ENCODE measurements at places on chromosomes 5 and 9.

- no peak for DNase-seq
Observed at GRCh38 chr9:78930281-78930680, 633.4 kb downstream of the PSAT1 start.

GRCh38 chr5:141742866-141743851 is 61.1 kb upstream of the ARAP3 start:
- peak; percentile 46 for DNase-seq

GRCh38 chr5:53386341-53386740 is 94.1 kb upstream of the FST start:
- DNase-seq = no peak

GRCh38 chr9:16267281-16268066 is 603.0 kb downstream of the BNC2 start:
- DNase-seq = peak; percentile 31

DNA sequence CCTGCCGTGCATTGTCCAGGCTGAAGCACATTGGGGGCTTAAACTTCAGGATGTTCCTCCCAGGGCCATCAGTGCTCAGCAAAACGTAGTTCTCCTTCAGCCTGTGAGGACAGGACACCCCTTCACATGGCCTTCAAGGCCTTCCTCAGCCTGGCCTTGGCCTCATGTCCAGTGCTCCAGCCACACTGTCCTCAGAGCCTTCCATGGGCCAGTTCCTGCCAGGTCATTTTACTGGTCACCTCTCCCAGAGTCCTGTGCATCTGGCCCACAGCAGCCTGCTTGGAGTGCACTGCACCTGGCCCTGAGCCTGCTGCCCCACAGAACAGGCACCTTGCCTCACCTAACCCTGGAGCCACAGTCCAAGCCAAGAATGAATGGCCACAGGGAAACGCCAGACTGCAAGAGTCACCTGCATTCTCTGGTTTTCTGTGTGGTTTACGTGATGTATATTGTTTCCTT is 8.7 kb downstream of the HNRNPAB start:
- DNase-seq = no peak

DNA sequence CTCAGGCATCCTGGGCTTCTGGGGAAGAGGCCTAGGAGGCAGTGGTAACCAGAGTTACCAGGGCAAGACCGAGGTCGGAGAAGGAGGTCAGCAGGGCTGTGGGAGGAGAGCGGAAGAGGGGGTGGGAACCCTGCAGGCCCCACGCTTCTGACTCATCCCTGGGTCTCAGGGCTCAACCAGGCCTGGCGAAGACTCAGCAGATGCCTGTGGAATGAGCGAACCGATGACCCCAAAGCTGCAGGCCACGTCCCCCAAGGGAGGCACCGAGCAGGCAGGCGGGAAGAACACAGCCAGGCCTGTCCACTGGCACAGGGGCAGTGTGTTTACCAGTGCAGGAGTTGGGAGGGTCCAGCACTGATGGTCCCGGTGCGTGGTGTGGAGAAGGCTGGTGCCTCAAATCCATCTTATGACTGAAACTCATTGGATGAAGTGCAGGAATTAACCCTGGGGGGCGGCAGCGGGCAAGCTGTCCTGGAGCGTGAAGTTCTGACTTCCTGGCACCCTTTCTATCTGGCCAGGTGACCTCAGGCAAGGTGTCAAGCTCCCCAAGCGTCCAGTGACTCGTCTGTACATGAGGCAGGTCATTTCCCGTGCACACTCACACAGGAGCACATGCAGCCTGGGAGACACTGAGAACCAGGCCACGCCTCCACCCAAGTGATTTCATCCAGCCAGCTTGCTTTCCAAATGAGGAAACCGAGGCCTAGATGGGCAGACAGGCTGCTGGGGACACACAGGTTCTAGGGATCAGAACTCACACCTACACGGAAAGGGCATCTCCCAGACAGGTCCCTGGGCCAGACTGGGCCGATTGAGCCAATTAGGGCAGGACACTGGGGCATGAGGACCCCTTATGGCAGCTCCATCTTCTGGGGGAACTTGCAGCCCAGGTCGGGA is 69.1 kb downstream of the ADAMTS2 start:
- DNase-seq = no peak

DNA sequence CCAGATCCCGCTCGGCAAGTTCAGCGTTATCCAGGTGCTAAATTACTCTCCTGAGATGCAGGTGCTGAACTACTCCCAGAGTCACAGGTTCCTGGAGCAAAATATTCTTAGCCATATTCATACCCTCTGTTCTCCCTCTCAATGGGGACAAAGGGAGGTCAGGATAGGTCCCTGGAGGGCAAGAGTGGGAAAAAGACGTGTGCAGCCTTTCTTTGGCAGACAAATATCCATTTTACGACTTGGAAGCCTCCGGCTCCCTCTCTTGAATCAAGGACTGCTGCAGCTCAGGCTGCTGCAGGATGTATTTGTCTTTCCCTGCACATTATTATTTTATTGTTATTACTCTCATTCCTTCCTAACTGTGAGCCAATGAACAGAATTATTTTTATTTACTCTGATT is 590.2 kb downstream of the NR2F1-AS1 start:
- no peak for DNase-seq

Measured in activated naive CD8-positive, alpha-beta T cell treated with anti-CD3 and anti-CD28 coated beads, Interleukin-2, amount 10 ng/mL, durations not matched to agents 7 days and 5 days (primary cell).